Chondrocyte (in vitro differentiated cells): ENCODE measurements at places on chromosomes 11 and 22. TPM values are rescaled to one million over a fixed set of nuclear protein-coding genes. Genes with fewer than 3 reads are reported as not detected.

GRCh38 chr11:20035375-20035700, 124.9 kb downstream of the DBX1 start:
- DNase-seq, result no peak

Gene PATE4
- total RNA-seq, result not detected in 3 replicates

GRCh38 chr22:25448435-25449051, 115.9 kb upstream of the GRK3 start:
- no peak for DNase-seq

DNA sequence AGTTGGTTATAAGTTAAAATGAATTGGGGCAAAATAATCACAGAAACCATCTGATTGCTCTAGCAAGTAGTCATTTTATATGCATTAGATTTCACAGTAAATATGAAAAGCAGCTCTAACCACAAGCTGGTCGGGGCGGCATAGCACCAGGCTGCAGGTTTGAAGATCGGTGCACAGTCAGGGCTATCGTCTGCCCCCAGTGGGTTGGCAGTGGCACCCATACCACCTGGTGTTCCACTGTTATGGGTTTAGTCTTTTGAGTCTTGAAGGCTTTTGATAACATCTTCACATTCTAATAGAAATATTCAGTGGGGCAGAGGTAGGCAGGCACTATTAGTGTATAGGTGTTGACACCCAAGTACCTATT, 62.1 kb downstream of the GRK3 start:
- DNase-seq, result no peak

DNA sequence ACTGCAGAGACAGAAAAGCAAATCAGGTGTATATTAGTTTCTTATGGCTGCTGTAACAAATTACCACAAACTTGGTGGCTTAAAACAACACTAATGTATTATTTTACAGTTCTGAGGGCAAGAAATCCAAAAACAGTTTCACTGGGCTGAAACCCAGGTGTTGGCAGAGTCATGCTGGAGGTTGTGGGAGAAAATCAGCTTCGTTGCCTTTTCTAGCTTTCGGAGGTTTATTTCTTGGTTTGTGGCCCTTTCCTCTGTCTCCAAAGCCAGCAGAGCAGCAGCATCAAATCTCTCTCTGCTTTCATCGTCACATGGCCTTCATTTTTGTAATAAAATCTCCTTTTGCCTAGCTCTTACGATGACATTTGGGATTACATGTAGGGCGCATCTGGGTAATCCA, 33.0 kb upstream of the OR6M1 start:
- DNase-seq, result no peak
